ENCODE measurements at places on chromosomes 16 and 17. TPM values are rescaled to one million over a fixed set of nuclear protein-coding genes. Genes with fewer than 3 reads are reported as not detected.

Gene CLEC18A
- 0.43 TPM for total RNA-seq

Gene SCARF1
- total RNA-seq, result not detected

Gene TM4SF5
- total RNA-seq, result not detected

Gene CES5A
- total RNA-seq, result not detected

Gene KRTAP9-8
- total RNA-seq, result not detected

Gene TMEM100
- 0.76 TPM for total RNA-seq

DNA sequence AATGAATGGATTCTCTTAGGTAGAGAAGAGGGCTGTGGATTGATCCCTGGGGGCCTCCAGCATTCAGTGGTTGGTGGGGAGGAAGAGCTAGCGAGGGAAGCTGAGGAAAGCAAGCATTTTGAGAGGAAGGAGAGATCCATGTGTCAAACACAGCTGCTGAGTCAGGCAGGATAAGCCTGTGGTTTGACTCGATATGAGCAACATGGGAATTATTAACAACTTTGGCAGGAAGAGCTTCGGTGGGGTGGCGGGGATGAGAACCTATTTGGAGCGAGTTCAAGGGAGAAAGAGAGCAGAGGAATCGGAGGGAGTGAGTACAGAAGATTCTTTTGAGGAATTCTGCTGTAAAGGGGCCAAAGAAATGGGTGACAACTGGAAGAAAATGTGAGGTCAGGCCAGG, 59.5 kb upstream of the CDC42EP4 start:
- peak; percentile 94 for DNase-seq

DNA sequence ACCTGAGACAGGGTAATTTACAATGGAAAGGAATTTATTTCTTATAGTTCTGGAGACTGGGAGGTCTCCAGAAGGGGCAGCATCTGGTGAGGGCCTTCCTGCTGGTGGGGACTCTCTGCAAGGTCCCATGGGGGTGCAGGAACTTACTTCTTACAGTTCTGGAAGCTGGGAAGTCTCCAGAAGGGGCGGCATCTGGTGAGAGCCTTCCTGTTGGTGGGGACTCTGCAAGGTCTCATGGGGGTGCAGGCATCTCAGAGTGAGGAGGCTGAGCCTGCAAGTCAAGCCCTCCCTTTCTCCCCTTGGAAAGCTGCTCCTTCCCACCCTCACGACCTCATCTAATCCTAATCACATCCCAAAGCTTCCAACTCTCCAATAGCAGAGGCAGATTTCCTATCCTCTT, 157.4 kb downstream of the FOXL1 start:
- DNase-seq, result no peak

DNA sequence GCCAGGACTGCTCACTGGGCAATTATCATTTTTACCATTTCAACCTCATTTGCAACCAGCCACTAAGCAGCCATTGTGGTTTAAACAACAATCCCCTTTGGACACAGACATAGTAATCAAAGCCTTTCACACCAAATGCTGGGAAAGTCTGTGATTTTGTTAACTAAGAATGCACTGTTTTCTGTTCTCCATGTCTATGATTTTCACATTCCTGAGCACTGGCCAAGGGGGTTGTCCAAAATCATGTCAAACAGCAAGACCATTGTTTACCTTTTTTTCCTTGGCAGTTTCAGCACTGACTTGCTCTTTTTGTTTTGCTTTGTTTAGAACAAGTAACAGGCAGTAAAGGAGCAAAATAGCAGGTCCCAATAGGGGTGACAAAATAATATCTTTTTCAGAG, 106.3 kb upstream of the SIAH1 start:
- peak; percentile 17 for DNase-seq

DNA sequence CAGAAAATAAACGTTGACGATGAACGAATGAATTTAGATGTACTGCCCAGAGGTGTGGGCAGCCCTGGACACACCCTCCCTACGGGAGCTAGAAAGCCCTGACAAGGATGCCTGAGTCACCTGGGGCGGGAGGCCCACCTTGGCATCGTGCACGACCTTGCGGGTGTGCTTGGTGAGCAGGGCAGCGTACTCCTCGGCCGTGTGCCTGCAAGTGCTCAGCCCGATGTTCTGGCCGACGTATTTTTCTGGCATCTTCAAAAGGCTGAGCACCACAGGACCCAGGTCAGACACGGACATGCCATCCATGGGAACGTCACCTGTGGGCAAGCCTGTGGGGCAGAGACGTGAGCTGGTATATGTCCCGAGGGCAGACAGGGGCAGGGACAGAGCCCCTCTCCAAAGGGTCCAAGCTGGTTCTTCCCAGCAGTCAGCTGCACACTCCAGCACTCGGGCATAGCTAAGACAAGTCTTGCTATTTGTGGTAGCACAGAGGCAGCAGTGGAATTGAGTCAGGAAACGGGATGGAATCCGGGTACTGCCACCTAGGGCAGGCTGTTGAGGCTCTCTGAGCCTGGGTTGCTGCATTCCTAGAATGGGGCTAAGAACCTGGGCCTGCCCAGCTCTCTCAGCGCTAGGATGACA, 10.8 kb downstream of the NMRAL1 start:
- DNase-seq, result no peak

DNA sequence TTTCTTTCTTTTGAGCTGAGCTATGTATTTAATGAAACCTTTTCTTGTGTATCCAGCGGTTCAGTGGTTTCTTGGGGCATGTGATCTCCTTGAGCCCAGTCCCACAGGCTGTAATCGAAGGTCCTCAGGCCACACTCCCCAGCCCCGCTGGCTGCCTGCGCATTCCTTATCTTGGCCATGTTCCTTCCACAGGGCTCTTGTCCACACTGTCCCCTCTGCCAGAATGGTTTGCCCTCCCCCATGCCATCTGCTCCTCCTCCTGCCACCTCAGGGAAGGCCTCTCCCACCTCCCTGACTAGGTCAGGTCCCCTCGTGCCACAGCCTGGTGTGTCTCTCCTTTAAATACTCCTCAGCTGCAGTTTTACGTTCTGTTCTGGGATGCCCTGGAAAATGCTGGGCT, 12.1 kb upstream of the NLRC5 start:
- no peak for DNase-seq

GRCh38 chr17:11029791-11030190, 191.9 kb upstream of the PIRT start:
- no peak for DNase-seq

GRCh38 chr17:3475812-3476610, at the start of gene ASPA:
ASPA (plus strand) TSS chr17:3475997; CDS start chr17:3476160, 163 bp downstream.
- DNase-seq, result peak; percentile 47

DNA sequence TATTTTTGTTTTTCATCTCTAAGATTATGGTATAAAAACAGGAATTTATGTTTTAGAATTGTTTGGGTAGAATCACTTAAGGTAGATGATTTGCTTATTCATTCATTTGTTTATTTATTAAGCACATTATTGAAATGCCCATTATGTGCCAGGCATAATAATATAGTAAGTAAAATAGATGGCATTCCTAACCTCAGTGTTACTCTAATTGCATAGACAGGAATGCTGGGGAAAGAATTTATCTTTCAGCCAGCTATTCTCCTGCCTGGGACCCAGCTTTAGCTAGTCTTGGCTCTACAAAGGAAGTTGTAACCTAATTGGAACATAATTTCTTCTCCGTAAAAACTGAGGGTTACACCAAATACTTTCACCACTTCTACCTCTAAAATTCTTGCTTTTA, 44.6 kb downstream of the NFAT5 start:
- peak; percentile 27 for DNase-seq

- DNase-seq, result peak; percentile 69
Observed at GRCh38 chr17:3015890-3016289, 47.5 kb downstream of the OR1D5 start.

- no peak for DNase-seq
Observed at GRCh38 chr16:9447195-9447551, 355.7 kb downstream of the HAPSTR1 start.

GRCh38 chr16:66844009-66844341, 239 bp upstream of the CA7 start:
- no peak for DNase-seq

DNA sequence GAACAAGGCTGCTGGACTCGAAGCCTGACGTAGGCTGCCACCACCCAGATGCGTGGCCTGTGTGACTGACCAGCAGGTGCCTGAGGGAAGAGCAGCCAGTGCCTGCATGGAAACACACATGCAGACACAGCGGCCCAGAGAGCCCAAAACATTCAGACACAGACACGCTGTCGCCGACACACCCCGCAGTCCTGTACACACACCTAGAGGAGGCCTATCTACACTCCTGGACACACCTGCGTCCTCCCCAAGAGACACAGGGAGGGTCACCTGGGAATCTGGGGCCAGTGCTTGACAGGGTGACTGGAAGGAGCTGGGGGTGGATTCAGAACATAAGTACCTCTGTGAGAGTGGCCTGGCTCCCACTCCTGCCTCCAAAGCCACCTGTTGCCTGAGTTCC, 6.1 kb upstream of the TSPOAP1 start:
- DNase-seq, result no peak

GRCh38 chr16:61858988-61859387, 177.2 kb downstream of the CDH8 start:
- DNase-seq, result peak; percentile 39

DNA sequence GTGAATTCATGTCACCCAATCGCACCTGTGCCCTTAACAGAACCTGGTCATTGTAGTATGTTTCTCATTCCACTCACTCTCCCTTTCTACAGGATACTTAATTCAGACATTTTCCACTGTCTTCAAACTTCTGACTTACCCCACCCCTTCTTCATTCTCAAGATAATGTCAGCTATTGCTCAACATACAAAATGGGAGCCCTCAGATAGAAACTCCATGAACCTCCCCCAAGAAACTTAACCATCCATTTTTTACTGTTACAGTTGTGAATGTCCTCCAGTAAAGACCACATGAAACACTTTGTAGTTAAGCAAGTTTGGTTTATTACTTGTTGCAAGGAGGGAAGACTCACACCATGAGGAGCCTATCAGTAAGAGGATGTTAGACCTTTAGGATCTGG, 22.1 kb upstream of the ARHGAP17 start:
- DNase-seq, result no peak

GRCh38 chr17:58247511-58248363, 9.4 kb downstream of the LPO start:
- DNase-seq, result no peak

DNA sequence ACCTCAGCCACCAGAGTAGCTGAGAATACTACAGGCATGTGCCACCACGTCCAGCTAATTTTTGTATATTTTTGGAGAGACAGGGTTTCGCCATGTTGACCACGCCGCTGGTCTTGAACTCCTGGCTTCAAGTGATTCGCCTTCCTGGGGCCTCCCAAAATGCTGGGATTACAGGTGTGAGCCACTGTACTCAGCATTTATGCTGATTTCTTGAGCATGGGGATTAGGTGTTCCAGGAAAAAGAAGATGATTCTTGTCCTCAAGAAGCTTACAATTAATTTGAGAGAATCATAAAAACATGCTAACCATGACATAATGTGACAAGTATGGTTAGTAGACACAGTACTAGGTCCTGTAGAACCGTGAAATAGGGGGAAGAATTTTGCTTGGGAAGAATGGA, 30.9 kb downstream of the NACA2 start:
- DNase-seq, result no peak

DNA sequence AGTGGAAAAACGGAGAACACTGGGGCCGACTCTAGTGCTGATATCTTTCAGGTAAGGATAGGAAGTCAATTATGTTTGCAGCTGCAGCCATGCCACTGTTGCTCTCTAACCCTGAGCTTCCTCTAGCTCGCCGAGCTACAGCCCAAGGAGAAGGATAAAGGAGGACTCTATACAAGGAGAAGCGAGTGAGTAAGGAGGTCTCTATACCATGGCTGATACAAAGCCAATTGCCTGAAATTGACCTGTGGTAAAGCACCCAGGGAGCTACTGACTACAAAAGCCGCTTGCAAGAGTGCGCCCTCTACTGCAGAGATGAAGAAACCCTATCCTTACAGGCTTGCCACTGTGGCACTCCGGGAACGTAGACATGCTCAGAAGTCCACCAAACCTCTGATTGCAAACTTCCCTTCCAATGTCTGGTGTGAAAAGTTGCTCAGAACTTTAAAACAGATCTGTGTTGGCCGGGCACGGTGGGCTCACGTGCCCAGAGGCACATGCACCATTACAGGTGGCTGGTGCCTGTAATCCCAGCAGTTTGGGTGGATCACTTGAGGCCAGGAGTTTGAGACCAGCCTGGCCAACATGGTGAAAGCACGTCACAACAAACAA, 10.8 kb upstream of the SLC46A1 start:
- DNase-seq, result peak; percentile 81

GRCh38 chr17:57634713-57635465, 110.2 kb downstream of the CCDC182 start:
- DNase-seq, result peak; percentile 61

DNA sequence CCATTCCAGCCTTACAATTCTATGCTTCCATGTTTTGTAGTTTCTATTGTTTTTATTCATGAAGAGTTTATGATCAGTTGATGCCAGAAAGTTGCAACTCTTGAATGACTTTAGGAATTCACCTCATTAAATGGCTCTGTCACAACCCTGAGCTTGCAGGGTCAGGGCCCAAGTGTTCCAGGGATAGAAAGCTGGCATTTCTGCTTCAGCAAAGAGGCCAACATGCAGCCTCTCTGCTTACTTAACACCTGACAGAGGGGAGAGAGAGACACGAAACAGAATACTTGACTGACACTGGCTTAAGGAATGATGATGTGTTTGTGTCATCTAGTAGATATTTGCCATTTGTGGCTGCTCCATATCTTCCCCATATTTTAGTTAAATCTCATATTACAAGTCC, 328.1 kb downstream of the CA10 start:
- DNase-seq, result no peak

DNA sequence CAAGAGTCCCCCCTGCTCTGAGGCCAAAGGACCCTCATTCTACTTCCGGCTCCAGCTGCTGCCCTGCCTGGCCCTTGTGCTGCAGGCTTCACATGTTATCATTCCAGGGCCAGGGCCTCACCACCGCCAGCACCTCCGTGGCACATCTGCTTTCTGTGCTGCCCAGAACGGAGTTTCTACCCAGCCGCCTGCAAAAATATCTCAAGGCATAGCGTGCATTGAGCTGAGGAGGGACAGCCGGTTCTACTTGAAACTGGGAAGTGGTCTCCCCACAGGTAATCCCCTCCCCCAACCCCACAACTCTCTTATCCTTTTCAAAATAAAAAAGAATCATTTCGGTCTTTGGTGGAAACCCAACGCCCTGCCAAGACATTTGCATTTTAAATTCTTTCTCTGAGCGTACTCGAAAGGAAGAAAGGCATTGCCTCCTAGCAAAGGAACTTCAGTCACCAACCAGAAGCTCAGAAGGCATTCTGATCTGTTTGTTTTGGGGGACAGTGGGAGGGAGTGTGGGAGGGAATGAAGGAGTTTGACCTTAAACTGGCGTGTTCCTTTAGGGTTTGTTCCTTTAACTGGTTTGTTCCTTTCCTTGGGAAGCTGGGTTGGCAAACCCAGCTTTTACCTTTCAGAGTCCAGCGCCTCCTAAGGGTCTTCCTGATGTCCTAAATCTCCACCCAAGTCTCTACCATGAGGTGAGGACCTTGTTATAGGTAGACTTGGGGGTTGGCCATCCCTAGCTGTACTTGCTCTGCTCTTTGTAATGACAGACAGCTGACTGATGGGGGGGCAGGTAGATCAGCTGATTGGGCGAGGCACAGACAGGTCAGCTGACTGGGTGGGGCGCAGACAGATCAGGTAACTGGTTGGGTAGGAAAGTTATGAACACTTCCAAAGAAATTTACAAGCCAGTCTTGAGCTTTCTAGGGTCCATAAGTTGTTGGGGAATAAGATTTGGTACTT, 33.4 kb upstream of the PIK3R6 start:
- DNase-seq, result no peak
